Activated CD4-positive, alpha-beta T cell treated with anti-CD3 and anti-CD28 coated beads for 36 hours (primary cell): ENCODE measurements at places on chromosomes 5 and 9. TPM values are rescaled to one million over a fixed set of nuclear protein-coding genes. Genes with fewer than 3 reads are reported as not detected.

IRX2 gene
- not detected for total RNA-seq

STRBP gene
- 31.6 TPM for total RNA-seq

SH3RF2 gene
- 0.63 TPM for total RNA-seq

CACFD1 gene
- total RNA-seq: 0.90 TPM

FBLL1 gene
- not detected for total RNA-seq

MYOT gene
- not detected for total RNA-seq

DNA sequence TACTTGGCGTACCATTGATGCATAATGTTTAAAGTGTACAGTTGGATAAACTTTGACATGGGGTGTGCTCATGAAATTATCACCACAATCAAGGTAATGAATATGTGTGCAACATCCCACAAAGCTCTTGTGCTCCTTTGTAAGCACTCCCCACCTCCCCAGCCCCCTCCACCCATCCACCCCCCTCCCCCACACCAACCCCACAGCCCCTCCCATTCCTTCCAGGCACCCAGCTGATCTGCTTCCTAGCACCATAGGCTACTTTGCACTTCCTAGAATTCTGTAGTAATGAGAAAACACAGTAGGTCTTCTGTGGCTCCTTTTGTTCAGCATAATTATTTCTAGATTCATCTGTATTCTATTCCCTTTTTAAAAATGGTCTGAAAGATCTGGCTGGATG, 24.5 kb downstream of the FGD3 start:
- no peak for DNase-seq

- DNase-seq: peak; percentile 86
Observed at GRCh38 chr9:97889941-97890887, 32.1 kb downstream of the TRMO start.

GRCh38 chr5:67771221-67771620, 444.3 kb upstream of the PIK3R1 start:
- DNase-seq: no peak

- peak; percentile 61 for DNase-seq
Observed at GRCh38 chr5:141508798-141509611, 20.1 kb downstream of the PCDHGC5 start.

DNA sequence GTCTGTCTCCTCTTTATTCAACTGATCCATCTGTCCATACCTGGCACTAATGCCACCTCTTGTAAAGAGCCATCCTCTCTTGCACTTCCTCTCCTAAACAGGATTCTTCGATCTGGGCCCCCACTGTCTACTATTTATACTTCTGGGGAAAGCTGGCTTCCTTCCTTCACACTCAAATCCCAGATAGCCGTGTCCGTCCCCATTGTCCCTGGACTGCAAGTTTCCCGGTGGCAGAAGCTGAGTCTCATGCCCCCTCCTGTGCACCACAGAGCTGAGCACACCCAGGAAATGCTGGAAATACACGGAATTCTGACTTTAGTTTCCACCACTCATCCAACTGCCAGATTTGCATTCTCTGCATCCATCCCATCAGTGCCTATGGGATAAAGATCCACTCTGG, 84.0 kb downstream of the MARCHF11 start:
- no peak for DNase-seq

DNA sequence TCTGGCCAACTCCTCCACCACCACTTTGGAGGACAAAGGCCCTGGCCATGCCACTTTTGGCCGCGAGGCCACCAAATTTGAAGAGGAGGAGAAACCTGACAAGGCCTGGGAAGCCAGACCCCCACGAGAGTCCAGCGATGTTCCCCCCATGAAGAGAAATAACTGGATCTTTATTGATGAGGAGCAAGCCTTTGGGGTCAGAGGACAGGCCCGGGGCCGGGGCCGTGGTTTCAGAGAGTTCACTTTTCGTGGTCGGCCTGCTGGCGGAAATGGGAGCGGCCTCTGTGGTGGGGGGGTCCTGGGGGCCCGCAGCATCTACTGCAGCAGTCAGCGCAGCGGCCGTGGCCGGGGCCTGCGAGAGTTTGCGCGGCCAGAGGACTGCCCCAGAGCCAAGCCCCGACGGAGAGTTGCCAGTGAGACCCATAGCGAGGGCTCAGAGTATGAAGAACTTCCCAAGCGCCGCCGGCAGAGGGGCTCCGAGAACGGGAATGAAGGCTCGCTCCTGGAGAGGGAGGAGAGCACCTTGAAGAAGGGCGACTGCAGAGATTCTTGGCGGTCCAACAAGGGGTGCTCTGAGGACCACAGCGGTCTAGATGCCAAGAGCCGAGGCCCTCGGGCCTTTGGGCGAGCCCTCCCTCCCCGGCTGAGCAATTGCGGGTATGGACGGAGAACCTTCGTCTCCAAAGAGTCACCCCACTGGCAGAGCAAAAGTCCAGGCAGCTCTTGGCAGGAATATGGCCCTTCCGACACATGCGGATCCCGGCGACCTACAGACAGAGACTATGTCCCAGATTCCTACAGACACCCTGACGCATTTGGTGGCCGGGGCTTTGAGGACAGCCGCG, 27.4 kb upstream of the POMT1 start:
- no peak for DNase-seq

GRCh38 chr5:142819825-142820224, 49.6 kb downstream of the ARHGAP26 start:
- DNase-seq: no peak

DNA sequence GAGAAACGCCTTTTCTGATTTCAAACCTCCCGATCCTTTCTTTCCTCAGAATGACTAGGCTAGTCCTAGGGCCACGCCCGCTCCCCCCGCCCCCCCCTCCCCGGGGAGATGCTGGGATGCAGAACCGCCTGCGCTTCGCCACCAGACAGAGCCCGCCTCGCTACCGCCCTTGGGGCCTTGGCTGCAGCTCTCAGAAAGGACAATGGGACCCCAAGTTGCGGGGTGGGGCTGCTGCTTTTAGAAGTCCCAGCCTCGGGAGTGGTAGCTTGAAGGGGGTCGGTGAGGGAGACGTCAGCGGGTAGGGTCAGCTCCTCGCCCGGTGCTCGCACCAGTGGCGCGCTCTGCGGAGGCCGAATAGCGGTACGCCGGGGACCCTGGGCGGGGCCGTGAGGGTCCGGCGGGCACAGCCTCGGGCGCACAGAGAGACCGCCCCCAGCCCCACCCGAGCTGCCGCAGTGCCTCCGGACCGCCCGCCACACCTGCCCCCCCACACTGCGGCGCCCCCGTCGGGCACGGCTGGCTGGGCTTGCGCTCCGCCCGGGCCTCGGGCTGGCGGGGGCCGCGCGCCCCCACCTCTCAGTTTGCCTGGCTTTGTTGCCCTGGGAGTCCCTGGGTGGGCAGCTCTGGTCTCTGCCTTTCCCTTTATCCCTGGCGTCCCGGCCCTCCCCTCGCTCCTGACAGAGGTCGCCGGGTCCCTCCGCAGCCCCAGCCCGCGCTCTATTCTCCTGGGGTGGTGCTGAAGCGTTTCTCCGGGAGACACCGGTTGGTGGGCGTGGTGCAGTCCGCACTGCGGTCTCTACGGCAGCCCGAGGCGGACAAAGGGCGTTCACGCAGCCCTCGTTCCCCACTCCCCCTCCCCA, 1.2 kb downstream of the MAP1B start:
- peak; percentile 43 for DNase-seq

DNA sequence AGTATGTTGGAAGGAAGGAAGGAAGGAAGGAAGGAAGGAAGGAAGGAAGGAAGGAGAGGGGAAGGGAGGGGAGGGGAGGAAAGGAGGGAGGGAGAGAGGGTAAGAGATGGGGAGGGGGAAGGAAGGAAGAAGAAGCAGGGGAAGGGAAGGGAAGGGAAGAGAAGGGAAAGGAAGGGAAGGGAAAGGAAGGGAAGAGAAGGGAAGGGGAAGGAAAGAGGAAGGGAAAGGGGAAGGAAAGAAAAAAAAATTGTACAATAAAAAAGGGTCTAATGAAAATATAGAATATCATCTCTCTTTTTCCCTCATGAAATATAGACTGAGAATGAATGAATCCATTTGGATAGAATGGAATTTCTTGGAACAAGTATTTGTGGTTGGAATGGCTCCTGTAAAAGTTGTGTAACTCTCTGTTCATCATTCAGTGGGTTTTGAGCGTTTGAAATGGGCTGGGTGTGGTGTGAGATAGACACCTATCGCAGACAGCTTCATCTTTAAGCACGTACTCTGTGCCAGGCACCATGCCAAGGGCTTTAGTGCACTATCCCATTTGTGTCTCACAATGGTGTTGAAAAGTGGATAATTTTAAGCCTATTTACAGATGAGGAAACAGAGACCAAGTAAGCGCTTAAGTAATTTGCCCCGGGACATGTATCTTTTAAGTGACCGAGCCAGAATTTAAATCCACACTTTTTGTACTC, 11.6 kb upstream of the PAPPA start:
- DNase-seq: no peak

DNA sequence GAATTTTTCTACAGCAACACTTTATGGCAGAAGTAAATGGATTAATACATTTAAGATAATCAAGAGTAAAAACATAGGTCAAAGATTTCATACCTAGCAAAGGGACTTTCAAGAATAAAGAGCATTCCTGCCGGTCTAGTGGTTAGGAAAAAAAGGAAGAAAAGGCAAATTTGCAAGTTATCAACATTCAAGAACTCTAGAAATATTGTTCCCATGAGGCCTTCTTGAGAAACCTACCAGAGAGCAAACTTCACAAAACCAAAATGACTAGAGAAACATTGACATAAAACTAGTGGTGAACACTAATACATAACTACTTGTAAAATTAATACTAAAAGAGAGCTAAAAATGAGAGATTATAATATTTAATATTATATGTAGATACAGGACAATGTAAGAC, 320.2 kb upstream of the RGMB start:
- no peak for DNase-seq

DNA sequence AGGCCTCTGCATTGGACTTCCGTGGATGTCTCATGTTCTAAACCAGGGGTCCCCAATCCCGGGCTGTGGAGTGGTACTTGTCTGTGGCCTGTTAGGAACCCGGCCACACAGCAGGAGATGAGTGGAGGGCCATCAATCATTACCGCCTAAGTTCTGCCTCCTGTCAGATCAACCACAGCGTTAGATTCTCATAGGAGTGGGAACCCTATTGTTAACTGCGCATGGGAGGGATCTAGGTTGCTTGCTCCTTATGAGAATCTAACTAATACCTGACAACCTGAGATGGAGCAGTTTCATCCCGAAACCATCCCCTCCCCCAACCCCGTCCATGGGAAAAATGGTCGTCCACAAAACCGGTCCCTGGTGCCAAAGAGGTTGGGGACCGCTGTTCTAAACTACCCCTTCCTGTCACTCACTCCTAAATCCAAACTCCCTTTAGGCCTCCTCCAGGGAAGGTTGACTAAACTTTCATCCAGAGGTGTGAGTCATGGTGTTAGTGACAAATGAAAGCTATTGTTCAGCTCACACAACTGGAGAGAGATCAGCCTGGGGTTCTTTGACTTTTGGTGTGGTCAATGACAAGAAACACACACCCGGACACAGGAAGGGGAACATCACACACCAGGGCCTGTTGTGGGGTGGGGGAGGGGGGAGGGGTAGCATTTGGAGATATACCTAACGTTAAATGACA, 9.5 kb downstream of the KCNV2 start:
- no peak for DNase-seq

GRCh38 chr5:142611154-142611553, 74.7 kb downstream of the FGF1 start:
- peak; percentile 85 for DNase-seq

GRCh38 chr5:97624886-97625285, 441.8 kb upstream of the RIOK2 start:
- DNase-seq: no peak

DNA sequence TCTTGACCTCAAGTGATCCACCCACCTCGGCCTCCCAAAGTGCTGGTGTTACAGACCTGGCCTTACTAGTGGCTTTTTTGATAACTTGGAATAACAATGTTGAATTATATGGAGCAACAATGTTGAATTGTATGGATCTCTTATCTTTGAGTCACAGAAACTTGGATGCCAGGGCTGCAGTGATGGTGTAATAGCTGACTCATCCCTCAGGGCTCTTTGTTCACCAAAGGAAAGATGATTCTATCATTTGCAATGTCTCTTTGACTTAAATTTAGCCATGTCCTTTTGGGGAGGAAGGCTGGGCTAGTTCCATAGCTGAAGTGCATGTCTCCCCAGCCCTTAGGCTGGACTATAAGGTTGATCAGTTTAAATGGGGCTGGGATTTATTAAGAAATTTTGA, 172.3 kb downstream of the PDZD2 start:
- no peak for DNase-seq

GRCh38 chr9:125844611-125845010, 97.4 kb downstream of the PBX3 start:
- no peak for DNase-seq

DNA sequence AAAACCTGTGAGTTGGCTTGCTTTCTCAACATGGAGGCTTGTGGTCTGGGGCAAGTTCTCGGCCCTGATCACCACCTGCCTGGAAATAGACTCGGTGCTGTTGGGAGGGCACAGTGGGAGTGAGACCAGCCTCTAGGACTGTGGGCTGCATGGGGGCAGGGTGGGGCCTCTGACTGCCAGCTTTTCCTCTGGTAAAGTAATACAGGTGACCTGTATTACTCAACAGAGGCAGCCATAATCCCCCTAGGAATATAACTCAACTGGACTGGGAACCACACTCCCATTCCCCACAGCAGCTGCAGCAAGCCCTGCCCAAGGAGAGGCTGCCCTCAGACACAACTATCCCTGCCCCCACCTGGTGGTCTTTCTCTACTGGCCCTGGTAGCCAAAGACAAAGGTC, 72.8 kb downstream of the C9orf153 start:
- DNase-seq: no peak

- peak; percentile 33 for DNase-seq
Observed at GRCh38 chr9:88988796-88989641, 2.2 kb upstream of the S1PR3 start.
